Right renal pelvis (tissue), 4 donors: ENCODE measurements at places on chromosomes 7 and 10. TPM values are rescaled to one million over a fixed set of nuclear protein-coding genes. Genes with fewer than 3 reads are reported as not detected.

Gene PHYHIPL
- polyA plus RNA-seq = 20.0 TPM

Gene ZNF775
- polyA plus RNA-seq = 9.1 TPM

GRCh38 chr7:37112876-37113275, 335.8 kb downstream of the ELMO1 start:
- no peak for DNase-seq

- no peak for DNase-seq
These were observed 29.9 kb upstream of the RAPGEF5 start for GRCh38 chr7:22386865-22387264.

DNA sequence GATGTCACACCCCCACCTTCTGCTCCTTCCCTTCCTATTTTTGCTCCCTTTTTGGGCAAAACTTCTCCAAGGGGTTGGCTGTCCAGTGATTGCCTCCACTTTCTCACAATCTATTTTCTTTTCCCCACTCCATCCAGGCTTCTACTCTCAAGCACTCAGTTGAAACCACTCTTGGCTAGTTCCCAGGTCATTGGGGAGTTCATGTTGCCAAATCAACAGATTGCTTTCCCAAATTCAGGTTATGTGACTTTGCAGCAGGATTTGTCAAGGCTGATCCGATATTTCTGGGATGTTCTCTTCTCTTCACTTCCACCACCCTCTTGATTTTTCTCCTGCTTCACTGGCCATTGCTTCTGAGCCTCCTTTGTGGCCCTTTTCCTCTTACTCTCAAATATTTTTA, 258.7 kb upstream of the SLC26A5 start:
- DNase-seq = no peak

- no peak for DNase-seq
These were observed 110.8 kb downstream of the CALCR start for GRCh38 chr7:93463764-93464163.

GRCh38 chr10:94677691-94678090, 5.8 kb upstream of the CYP2C18 start:
- DNase-seq = no peak

- no peak for DNase-seq
These were observed 31.9 kb downstream of the RBM17 start for GRCh38 chr10:6120691-6121090.

- no peak for DNase-seq
These were observed 55.8 kb downstream of the TMEM26 start for GRCh38 chr10:61397175-61397986.

GRCh38 chr7:87129848-87130247, 22.4 kb upstream of the DMTF1 start:
- no peak for DNase-seq

GRCh38 chr10:125661941-125662515, 20.9 kb downstream of the TEX36 start:
- DNase-seq = no peak

DNA sequence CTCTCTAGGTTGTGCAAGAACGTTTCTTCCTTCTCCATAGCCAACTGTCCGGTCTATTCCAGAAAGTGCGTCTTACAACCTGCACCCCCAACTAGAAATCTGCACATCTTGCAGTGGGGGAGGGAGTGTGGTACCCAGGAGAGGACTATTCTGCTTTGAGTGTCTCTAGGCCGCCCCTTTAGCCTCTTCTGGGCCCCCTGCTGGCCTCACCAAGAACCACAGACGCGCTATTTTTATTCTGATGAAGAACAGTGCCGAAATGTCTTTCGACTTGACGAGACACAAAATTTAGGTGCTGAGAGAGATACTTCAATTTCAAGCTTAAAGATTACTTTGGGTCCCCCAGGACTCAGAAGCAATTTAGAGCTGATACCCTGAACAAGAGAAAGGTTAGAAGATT, 1.0 kb downstream of the CNPY1 start:
- no peak for DNase-seq

DNA sequence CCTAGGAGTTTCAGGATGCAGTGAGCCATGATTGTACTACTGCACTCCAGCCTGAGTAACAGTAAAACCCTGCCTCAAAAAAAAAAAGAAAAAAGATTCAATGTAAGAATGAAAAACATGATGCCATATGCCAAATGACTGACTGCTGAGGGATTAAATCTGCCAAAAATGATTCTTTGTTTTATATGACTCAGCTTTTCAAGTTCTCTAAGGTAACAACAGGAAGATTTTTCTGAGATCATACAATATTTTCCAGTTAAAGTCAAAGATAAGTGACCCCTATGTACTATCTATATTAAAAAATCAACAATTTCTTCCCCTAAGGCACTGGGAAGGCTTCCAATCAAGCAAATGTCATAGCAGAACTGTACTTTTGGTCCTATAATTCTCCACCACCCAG, 271.2 kb upstream of the IMMP2L start:
- no peak for DNase-seq

DNA sequence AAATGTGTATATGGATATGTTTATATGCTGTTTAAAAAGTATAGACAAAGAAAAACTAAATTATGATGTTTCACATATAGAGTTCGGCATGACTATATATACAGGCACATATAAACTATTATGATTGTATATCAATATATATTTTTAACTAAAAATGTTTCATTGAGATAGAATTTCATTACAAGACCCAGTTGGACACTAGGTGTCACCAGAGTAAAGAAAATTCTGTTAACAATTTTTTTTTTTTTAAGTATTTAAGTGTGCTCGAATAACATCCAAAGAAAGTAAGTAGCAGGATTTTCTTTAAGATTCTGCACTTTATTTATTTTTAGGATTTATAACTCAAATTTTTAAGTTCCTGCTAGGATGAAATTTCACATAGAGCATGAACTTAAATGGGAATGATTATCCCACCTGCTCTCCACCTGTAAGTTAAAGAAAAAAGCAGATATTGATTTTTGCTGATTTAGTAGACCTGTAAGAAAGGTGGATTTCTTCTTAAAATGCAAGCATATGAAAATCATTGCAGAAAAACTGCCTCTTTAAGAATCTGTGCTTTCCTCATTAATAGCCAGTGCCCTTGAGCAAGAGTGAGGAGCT, 961.5 kb downstream of the PCDH15 start:
- no peak for DNase-seq

- no peak for DNase-seq
These were observed 431.2 kb downstream of the GLRX3 start for GRCh38 chr10:130567436-130567835.

- no peak for DNase-seq
These were observed 46.7 kb downstream of the BMPR1A start for GRCh38 chr10:86803156-86803555.
